ENCODE measurements at places on chromosomes 2 and 18.

DNA sequence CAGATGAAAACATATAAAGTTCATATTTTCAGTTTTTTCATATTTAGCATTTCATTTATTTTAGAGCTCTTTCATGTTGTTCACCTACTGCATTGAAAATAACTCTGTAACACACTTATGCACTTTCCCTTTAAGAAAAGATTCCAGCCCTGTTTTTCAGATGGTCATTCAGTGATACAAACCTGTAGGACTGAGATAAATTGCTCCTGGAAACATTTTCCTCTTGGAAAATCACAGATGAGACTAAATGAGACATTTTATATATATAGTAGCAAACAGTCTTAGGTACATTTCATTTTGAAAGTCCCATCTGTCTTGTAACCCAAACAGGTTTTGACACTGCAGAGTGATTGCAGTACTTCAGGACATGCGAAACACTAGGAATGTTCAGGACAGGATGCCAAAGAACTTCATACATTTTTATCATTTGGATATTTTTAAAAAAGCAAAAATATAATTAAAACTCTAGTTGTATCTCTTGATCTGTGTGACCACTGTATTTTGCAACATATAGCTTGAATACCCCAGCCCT, 412.4 kb downstream of the MTX2 start:
- DNase-seq: no peak

- no peak for DNase-seq
Measured at GRCh38 chr2:37026050-37026449, 58.1 kb downstream of the HEATR5B start.

- DNase-seq: no peak
Measured at GRCh38 chr18:48419277-48420022, 10.3 kb upstream of the ZBTB7C start.

DNA sequence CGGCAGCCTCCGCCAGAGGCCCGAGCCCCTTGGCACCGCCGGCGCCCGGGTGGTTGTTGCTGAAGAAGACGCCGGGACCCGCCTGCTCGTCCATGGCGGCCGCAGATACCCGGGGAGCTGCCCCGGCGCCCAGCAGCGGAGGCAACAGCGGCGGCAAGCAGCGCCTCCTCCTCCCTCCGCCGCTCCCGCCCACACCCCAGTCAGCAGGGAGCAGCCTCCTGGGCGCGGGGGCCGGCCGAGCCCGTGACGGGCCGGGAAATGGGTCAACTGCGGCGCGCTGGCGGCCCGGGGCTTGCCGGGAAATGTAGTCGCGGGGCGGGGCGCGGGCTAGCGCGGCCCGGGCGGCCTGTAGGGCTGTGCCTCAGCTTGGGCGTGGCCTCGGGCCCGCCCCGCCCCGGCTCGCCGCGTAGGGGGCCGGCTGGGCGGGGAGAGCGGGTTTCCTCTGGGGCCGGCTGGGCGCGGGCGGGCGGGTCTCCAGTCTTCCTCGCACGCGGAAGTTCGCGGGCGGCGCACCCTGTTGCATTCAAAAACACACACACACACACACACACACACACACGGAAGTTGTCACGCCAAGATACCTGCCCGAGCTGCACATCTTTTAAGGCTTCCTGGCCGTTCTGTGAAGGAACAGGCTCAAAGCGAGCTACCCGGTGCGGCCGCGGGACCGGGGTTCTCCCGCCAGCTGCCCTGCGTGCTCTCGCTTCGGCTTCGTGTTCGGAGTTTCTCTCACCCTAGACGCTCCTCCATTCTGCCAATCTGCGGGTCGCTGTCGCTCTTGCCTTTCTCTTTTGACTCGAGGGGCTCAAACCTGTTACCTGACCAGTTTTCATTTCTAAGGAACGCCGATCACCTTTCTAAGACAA, at the start of gene STRN:
Gene STRN, minus strand, starts transcription at position 167 of the 866 bp plus-strand sequence. Its CDS starts 73 bp downstream, at position 94.
- DNase-seq: peak; percentile 99

- no peak for DNase-seq
Measured at GRCh38 chr2:10419553-10420257, 28.4 kb downstream of the ODC1 start.

All from CD4-positive, alpha-beta T cell treated with Interleukin-1 beta for 1 hour (primary cell).